Neural cell (in vitro differentiated cells): ENCODE measurements at places on chromosomes 12 and 14. TPM values are rescaled to one million over a fixed set of nuclear protein-coding genes. Genes with fewer than 3 reads are reported as not detected.

Gene ATF1
- 11.0 and 11.3 TPM in 2 replicates for polyA plus RNA-seq

Gene NANOG
- polyA plus RNA-seq = not detected in 2 replicates

Gene PRPH
- polyA plus RNA-seq = not detected in 2 replicates

Gene CCDC60
- polyA plus RNA-seq = not detected in 2 replicates

Gene GYS2
- polyA plus RNA-seq = 0.14 TPM in 1 of 2 replicates, not detected in the other

Gene PTCSC3
- not detected in 2 replicates for polyA plus RNA-seq

Gene LRP10
- 0.22 and 1.1 TPM in 2 replicates for polyA plus RNA-seq
